ENCODE measurements at places on chromosomes 13 and 19.
A peak's percentile ranks its signal among the peaks of the same experiment; 100 is the strongest.

DNA sequence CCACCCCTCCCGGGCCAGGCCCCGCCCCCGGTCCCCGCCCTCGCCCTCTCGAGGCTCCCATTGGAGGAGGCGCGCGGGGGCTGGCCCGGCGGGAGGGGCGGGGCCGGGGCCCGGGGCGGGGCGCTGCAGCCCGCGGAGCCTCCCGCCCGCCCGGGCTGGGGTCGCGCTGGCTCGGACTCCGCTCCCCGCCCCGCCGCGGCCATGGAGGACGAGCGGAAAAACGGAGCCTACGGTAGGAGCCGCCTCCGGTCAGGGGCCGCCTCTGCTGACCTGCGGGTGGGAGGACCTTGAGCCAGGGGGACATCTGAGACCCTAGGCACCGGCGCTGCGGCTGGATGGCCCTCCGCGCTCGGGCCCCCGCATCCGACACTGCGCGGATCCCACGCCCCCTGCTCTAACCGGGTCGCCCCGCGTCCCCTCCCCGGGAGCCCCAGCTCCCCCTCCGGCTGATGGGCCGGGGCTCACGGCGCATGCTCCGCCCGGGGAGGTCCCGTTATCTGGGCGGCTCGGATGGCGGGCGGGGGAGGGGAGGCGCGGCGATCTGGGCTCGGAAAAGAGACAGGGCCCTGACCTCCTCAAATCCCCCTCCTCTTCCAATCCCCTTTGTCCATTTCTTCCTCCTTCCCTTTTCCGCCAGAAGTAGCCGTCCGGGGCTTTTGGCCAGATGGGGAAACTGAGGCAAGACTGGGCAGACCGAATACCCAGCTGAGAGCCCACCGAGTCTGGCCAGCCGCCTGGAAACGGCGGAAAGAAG, 15.4 kb upstream of the AP1M2 start:
- peak; percentile 93 for DNase-seq

DNA sequence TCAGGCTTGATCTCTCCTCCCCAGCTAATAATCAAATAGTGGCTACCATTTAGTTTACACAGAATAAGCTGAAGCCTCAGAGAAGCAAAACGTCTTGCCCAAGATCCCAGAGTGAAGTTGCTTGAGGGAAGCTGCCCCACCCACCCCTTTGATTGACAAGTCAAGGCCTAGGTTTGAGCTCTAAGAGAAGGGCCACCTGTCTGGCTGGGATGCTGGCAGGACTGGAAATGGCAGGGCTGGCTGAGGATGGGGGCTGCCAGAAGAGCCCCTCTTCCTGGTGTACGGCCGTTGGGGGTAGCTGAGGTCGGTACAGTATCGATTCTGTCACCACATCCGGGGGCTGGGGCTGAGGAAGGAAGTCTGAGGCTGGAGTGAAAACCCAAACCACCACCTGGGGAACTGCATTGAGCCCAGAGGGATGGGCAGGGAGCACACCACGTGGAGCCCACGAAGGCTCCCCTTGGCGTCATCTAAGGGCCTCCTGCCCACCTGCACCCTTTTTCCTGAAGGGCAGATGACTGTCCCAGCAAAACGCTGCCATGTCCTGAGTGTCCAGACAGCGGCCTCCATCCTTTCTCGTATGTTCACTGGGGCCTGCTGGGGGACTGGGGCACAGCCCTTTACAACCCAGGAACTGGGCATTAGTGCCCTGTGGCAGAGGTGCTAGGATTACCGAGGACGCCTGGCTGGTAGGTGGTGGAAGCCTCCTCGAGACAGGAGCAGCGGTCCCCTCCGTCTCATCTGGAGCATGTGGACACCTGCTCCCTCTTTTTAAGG, 1.4 kb upstream of the PRKD2 start:
- peak; percentile 51 for DNase-seq

- DNase-seq: no peak
Observed at GRCh38 chr19:38044267-38045111, 137.5 kb downstream of the SIPA1L3 start.

GRCh38 chr19:30799865-30800755, 427.9 kb downstream of the ZNF536 start:
- peak; percentile 35 for DNase-seq

DNA sequence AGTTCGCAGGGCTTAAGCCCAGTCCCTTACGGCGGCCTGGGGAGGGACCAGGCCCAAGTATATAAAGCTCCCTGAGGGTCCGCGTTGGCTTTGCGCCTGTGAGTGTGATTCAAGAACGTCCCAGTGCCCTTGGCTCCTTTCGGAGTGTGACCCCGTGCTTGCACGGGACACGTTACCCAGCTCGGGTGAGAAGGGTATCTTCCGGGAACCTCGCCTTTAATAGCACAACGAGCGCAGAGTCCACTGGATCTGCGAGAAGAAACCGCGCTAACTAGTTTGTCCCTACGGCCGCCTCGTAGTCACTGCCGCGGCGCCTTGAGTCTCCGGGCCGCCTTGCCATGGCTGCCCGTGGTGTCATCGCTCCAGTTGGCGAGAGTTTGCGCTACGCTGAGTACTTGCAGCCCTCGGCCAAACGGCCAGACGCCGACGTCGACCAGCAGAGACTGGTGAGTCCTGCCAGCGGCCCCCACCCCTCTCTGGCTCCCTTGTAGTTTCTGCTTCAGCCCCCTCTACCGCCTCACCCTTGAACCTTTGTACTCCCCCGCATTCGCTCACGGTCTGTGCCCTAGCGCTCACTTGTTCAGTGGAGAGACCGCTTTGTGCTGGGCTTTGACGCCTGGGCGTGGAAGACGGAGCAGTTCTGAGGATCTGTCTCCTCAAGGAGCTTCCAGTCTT, at the start of gene DNAJC15:
TSS of gene DNAJC15 (plus strand) at position 298 of the 675 bp plus-strand sequence. CDS start at position 339, 41 bp downstream.
- peak; percentile 32 for DNase-seq

GRCh38 chr19:8501981-8502380, 459 bp downstream of the PRAM1 start:
- no peak for DNase-seq

DNA sequence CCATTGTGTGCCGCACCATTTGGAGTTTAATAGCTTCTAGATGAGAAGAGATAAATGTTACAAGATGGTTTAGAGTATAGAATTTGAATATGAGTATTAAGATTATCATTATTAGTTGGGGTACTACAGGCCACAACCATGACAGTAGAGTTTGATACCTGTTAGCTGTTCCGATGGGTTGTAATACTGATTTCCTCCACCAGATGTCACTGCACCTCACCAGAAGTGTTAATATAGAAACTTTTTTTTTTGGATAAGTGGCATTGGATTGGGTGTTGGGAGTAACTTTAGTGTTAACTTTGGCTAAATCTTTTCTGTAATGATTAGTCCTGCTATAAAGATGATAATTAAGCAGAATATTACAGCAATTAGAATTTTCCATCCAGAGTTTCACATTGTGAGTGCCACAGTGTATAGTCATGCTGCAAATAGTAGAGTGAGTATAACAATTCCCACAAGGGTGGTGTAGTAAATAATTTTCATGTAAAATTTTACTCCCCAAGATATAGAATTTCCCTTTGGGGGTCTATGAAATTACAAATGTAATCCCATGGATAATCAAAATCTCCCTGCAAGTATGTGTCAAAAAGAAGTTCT, 56.3 kb downstream of the PSG3 start:
- no peak for DNase-seq

- DNase-seq: no peak
Observed at GRCh38 chr19:35436477-35437405, 11.3 kb upstream of the FFAR2 start.

- DNase-seq: no peak
Observed at GRCh38 chr13:79722885-79723445, 242.0 kb downstream of the NDFIP2 start.

DNA sequence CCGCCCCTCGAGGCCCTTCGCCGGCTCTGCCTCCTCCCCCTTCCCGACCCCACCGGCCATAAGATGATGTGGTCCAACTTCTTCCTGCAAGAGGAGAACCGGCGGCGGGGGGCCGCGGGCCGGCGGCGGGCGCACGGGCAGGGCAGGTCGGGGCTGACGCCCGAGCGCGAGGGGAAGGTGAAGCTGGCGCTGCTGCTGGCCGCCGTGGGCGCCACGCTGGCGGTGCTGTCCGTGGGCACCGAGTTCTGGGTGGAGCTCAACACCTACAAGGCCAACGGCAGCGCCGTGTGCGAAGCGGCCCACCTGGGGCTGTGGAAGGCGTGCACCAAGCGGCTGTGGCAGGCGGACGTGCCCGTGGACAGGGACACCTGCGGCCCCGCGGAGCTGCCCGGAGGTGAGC, 1.4 kb downstream of the CACNG6 start:
- no peak for DNase-seq

GRCh38 chr19:45354241-45354842, 13.8 kb downstream of the KLC3 start:
- DNase-seq: peak; percentile 8

GRCh38 chr13:39688699-39689405, 33.4 kb downstream of the COG6 start:
- no peak for DNase-seq

- no peak for DNase-seq
Observed at GRCh38 chr19:13463296-13463695, 43.0 kb downstream of the CACNA1A start.

DNA sequence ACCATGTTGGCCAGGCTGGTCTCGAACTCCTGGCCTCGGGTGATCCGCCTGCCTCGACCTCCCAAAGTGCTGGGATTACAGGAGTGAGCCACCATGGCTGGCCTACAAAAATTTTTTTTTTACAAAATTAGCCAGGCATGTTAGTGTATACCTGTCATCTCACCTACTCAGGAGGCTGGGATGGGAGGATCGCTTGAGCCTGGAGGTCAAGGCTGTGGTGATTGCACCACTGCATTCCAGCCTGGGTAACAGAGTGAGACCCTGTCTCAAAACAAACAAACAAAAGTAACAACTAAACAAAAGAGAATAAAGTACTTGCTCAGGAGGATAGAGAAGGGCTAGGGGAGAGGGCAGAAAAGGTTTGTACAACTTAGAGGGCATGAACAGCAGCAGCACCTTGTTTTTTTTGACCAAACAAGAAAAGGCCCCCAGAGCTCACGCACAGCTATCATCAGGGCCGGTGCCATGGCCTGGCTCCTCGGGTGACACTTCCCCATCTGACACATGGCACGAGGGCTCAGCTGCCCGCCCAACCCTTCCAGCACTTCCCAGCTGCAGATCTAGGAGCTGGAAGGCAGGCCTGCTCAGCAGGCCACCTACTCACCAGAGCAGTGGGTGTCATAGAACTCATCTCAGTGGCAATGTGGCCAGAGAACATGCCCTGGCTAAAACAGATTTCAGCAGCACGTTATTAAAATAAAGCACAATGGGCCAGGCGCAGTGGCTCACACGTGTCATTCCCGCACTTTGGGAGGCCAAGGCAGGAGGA, 8.6 kb upstream of the SLC7A9 start:
- DNase-seq: no peak

GRCh38 chr19:33269016-33269415, 33.3 kb downstream of the CEBPA start:
- DNase-seq: no peak

- DNase-seq: no peak
Observed at GRCh38 chr19:14700711-14701375, 11.0 kb downstream of the ZNF333 start.
